ENCODE measurements at places on chromosomes 2 and 18.

DNA sequence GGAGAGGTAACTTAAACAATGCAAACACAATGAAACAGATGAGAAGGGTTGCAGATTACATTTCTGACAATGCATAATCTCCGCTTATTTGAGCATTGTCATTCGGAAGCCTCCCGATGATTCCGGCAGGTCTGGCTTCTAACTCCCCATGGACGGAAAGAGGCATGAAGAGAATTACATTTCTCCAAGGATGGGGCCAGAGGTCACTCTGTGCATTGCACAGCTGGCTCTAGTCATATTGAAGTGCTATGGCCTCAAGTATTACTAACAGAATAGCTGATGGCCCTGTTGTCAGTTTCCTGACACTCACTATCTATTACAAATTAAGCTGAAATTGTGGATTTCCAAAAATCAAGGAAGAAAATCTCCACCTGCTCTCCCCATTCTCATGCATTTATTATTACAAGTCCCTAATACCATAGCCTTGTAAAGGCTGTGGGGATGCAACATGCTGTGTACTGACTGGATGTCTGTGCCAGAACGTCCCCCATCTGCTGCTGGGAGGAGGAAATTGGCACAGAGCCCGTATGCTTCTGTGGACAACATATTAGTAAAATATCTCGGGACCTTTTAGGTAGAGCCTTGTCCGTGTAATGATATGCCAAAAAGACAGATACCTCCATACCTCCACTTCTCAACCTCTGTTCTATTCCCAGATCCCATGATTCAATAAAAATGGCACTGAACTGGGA is 168.1 kb downstream of the SETBP1 start:
- no peak for DNase-seq

DNA sequence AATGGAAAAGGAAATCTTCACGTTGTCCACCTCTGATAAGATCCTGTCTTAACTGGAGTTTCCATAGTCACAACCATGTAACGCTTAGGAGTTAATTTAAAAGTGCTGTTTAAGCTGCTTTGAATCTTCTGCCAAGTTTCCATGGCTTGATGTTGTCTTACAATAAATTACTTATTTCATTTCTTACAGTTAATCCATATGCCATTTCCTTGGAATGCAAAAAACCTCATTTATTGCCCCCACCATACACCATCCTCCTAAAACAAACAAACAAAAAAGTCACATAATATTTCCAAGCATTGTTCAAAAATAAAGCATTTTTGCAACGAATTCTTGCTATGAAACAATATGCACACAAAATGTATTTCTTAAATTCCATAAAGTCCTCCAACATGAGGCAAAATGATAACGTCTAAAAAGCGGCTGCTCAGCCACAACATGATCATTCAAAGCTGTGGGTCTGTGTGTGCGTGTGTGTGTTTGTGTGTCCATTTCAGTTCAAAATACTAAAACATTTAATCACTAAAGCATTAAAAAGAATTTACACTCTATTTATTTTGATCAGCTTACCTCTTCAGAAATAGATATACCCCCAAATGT is 46.8 kb upstream of the PXDN start:
- DNase-seq, result no peak

GRCh38 chr2:120624738-120625446 is 110.8 kb upstream of the GLI2 start:
- DNase-seq, result no peak

- no peak for DNase-seq
Measured at GRCh38 chr18:47750889-47751423, 179.5 kb downstream of the SMAD2 start.

GRCh38 chr2:226581004-226581403 is 218.6 kb downstream of the IRS1 start:
- DNase-seq, result no peak

- DNase-seq, result no peak
Measured at GRCh38 chr2:128364441-128364911, 45.8 kb upstream of the HS6ST1 start.

DNA sequence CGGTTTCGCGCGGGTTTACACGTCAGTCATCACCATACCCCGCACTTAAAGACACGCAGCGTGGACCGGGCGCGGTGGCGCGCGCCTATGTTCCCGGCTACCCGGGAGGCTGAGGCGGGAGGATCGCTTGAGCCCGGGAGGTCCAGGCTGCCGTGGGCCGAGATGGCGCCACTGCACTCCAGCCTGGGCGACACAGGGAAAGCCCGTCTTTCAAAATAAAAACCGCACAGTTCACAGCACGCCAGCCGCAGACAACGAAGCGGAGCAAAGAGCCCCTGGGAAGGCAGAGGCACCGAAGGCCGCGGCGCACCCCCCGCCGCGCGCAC is 328 bp downstream of the DTYMK start:
- no peak for DNase-seq

DNA sequence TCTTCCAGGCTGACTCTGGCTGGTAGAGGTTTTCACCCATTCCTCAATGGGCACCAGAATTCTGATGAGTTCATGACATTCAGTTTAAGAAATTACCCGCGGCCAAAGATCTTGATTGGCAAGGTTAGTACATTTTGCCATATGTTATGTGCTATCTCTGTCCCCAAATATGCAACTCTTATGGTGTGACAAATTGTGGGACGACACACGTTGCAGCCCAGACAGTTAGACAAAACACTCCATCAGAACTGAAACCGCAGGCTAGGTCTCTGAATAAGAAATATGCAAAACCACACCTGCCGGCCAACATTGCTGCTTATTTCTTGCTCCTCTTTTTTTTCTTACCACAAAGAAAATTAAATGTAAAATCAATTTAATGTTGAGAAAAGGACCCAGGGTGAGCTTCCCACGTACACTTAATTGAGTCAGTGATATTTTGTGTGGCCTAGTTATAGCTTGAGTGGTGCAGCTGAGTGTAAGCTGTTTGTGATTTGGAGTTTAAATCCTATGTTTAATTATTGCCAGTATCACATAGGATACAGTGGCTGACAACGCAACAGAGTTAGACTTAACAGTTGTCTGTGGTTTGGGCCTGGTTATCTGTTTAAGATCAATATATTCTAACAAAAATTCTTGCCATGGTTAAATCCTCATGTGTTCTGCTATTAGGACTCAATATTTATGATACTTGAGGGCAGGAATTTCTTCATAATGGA is 35.7 kb upstream of the LTBP1 start:
- DNase-seq, result no peak

Measured in activated T-cell treated with anti-CD3 and anti-CD28 coated beads, Interleukin-2, amount 50 U/mL, for 24 hours (primary cell).